RWPE1 (cell line): ENCODE measurements at places on chromosomes 4 and X.

DNA sequence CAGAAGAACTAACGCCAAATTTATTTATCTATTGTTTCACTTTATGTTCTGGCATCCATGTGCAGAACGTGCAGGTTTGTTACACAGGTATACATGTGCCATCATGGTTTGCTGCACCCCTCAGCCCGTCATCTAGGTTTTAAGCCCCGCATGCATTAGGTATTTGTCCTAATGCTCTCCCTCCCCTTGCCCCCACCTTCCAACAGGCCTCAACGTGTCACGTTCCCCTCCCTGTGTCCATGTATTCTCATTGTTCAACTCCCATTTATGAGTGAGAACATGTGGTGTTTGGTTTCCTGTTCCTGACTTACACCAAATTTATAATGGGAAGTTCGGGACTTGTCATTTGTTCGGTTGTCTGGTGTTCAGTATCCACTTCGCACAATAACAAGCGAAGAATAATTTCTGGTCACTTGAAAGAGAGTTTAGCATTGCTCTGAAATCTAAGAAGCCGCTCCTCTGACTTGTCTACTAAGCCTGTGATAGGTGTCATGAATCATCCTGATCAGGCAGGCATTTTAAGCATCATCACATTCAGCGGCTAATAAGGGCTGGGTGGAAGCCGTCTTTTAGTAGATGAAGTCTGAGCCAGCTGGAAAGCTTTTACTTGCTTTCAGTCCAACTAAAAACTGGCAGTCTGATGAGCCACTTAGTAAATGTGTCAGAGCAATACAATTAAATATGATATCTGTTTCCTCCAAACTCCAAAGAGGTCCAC is 1065.7 kb upstream of the PABPC4L start:
- no peak for DNase-seq

DNA sequence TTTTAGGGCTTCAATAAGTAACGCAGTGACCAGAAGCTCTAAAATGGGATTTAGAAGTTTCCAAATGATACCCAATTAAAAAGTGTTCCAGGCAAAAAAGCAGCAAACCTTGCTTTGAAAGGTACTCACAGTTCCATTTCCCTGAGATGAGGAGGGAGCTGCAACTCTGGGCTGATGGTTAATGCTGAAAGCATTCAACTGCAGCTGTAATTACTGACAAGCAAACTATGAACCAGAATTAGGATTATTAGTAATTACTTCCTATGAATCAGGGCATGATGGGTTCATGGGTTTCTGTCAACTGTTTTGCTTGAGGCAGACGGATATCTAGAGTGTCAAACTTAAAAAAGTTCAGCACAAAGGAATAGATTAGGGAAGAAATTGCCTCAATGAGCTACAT is 357.4 kb downstream of the STIM2 start:
- peak; percentile 26 for DNase-seq

- DNase-seq = no peak
Observed at GRCh38 chrX:139815771-139816170, 107.8 kb upstream of the MCF2 start.

DNA sequence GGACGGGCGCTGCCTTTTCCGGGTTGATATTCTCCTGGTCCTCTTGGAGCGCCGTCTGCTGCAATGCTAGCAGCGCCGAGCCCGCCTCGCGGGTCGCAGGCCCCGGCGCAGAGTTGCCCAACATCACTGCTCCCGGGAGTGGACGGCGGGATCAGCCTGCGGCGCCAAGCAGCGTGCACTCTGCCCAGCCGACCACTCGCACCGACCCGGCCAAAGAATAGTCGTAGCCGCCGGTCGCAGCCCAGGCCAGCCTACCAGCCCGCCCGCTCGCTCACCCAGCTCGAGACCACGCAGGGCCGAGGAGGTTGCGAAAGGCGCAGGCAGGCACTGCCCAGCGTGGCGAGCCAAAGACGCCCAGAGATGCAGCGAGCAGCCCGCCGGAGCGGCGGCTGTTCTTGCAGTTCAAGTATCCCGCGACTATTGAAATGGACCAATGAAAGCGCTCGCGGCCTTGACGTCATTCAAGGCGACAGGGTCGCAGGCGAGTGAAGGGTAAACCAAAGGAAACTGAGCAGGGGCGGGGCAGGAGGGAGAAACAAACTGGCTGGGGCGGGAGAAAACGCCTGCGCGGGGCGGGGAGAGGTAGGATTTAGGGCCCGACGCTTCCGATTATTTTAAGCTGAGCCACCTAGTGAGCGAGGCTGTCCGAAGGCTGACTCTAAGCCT is at the start of gene CCNA2:
Gene CCNA2 (minus strand): TSS at position 379 of the 666 bp plus-strand sequence. CDS start 255 bp downstream, at position 124.
- peak; percentile 97 for DNase-seq

GRCh38 chrX:154532690-154533089 is 14.0 kb downstream of the G6PD start:
- no peak for DNase-seq

GRCh38 chr4:8131210-8131609 is 27.4 kb downstream of the ABLIM2 start:
- no peak for DNase-seq

DNA sequence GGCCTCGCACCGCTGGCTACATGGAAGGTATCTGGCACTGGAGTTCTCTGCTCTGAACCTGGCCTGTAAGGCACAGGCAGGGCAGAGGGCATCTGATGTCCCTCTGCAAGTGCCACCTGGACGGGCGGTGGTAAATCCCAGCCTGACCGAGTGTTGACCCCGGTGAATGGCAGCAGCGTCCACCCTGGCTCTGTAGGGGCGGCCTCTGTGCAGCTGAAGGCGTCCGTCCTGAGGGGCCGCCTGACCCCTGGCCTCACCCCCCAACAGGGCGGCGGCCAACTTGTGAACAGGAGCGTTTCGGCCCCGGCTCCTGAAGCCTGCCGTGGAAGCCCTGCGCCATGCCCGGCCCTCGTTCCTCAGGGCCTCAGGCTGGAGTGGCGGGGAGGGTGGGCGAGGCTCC is 51.4 kb downstream of the CPZ start:
- no peak for DNase-seq

DNA sequence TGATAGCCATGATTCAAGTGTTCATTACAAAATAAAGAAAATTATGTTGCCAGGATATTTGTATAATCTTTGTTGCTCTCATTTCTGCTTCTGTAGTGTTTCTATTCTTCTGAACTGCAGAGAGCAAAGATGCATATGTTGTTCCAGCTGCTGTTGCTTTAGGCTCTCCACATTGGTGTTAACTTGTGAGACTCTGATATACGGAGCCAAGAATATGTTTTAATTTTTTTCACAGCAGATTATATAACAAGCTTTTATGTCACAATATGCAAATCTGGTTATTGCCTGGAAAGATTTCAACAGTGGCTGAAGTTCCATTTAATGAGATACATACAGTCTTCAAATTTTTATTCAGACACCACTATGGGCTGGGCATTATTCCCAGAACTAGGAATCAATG is 655.0 kb downstream of the GRXCR1 start:
- no peak for DNase-seq

DNA sequence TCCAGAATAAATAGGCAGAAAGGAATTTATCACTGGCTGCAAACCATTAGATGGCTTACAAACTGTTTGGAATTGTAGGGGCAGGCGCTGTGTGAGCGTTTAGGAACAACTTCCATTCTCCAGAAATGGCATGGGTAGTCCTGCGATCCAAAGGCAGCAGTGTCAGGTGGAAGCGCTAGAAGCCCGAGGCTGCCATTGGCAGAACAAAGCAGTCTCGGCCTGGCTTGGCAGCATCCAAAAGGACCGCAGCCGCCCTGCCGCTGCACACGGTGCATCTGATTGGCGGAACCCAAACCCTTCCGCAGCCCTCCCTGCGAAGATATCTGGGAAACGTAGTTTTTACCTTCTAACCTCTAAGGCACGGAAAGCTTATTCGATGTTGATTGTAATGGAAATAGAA is 23.6 kb upstream of the YTHDC1 start:
- no peak for DNase-seq

DNA sequence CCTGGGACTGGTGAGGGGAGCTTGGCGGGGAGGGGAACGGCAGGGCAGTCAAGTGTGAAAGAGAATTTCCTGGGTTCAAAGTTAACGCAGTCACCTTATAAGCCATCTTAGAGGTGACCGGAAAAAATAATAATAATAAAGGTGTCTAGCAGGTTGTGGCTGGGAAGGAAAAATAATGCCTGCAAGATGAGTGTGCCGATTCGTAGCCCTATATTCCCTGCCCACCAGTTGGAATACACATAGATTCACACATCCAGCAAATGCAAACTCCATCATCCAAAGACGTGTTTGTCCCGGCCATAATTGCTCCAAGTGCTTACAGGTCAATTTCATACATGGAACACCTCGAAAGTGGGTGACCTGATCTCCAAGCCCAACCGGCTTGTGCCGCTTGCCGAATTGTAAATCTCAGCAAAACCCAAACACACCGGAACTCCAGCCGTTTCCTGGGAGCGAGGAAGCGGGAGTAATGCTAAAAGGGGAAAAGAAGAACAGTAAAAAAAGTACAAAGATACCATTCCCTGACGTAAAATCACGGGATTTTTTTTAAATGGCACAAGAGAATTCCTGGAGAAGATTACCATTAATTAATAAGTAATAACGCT is 1.3 kb upstream of the FAT1 start:
- peak; percentile 25 for DNase-seq

DNA sequence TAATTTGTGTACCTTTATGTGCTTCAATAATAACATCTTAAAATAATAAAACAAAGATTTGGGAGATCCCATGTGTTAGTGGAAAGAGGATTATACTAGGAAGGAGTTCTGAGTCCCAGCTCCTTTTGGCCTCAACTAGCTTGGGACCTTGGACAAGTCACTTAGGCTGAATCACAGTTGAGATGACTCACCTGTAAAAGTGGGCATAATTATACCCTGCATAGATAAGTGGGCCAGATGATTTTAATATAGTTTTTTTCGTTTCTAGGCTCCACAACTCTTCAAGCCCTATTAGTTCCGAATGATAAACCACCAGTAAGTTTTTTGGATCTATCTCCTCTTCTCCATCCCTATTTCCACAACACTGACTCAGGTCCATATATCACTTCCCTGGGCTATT is 131.8 kb downstream of the ENOX2 start:
- no peak for DNase-seq

DNA sequence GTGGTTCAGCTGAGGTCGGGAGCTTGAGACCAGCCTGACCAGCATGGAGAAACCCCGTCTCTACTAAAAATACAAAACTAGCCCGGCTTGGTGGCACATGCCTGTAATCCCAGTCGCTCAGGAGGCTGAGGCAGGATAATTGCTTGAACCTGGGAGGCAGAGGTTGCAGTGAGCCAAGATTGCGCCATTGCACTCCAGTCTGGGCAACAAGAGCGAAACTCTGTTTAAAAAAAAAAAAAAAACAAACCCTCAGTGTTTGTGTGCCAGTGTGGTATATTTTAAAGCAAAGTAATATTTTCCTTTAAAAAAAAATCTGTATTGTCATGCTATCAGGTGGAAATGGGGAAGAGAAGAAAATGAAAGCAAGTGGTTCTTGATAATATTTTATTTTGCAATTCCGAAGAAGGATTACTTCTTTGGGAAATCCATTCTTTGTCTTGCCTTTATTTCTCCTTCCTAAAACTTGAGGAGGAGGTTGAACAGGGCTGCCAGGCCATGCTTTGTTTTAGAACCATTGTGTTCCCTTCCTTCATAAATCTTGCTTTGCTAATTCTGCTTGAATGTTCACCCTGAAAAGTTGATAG is 14.4 kb downstream of the ALG13 start:
- DNase-seq = no peak

DNA sequence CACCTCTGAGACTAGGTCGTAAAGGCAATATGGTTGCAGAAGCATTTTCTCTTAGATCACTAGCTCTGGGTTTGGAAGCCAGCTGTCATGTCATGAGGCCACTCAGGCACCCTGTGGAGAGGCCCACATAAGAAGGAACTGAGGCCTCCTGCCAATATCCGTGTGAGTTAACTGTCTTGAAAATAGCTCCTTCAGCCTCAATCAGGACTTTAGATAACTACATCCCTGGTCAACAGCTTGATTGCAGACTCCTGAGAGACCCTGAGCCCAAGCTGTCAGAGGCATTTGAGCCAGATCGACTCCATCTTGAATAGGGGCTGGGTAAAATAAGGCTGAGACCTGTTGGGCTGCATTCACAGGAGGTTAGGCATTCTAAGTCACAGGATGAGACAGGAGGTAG is 15.1 kb upstream of the REPS2 start:
- no peak for DNase-seq
